ENCODE measurements at places on chromosomes 11 and 22.

- no peak for DNase-seq
These were observed 260.2 kb upstream of the ISX start for GRCh38 chr22:34805771-34806170.

GRCh38 chr11:69136471-69136870 lies 19.3 kb upstream of the SMIM38 start:
- no peak for DNase-seq

DNA sequence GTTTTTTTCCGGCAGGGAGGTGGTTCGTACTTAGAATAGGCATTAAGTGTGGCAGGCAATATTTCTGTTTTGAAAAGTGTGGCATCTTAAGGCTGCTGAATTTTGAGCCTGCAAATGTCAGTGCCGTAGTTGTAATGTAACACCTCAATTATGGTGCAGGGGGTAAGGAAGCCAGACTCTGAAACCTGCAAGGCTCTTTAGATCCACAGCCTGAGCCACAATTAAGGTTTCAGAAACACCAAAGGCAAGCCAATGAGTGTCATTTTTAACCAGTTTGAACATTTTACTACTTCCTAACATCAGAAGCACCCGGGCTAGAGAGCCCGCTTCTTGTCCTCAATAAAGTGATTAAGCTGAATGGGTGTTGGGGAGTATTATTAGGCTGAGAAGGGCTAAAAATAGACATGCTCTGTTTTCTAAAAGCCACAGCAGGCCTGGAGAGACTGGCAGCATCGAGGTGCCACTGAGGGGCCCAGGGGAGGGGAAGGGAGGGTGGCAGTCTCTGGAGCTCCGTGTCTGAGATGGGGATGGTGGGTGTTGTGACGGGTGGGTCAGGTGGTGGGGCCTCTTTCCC lies 113.4 kb downstream of the ZBTB16 start:
- DNase-seq: no peak

DNA sequence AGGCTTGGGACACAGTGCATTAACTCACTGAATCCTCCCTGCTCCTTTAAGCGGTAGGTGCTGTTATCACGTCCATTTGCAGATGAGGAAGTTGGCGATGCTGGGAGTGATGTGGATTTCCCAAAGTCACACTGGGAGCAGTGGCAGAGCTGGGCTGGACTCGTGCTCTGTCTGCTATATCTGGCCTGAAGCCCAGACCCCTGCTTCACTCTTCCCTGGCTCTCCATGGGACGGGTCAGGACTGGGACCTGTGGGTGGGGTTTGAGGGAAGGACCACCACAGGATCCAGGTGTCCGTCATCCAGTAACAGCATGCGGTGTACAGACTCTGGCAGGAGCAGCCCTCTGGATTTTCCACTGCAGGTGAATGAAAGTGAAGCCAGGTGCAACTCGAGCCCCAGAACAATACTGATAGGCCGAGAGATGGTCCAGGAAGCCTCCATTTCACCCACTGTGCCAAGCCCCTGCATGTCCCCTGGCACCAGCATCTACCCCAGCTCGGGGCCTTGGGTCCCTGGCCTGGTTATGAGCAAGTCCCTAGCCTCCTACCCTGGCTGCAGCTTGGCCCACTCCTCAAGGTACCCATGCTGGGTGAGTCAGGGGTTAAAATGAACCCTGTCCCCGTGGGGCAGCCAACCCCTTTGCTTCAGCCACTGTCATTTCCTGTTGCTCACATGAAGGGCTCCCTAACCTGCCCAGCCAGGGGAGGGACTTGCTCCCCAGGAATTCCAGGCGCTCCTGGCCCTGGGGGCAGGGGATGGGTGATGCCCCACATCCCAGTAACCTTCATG lies 4.2 kb downstream of the USP2 start:
- no peak for DNase-seq

- no peak for DNase-seq
These were observed 58.6 kb downstream of the BRD1 start for GRCh38 chr22:49768951-49769690.

- DNase-seq: peak; percentile 64
These were observed 5.6 kb upstream of the MUC6 start for GRCh38 chr11:1041936-1042608.

- DNase-seq: no peak
These were observed 842 bp downstream of the ARFGAP2 start for GRCh38 chr11:47175746-47176327.

- no peak for DNase-seq
These were observed 7.4 kb upstream of the VSIG10L2 start for GRCh38 chr11:125938418-125938817.

DNA sequence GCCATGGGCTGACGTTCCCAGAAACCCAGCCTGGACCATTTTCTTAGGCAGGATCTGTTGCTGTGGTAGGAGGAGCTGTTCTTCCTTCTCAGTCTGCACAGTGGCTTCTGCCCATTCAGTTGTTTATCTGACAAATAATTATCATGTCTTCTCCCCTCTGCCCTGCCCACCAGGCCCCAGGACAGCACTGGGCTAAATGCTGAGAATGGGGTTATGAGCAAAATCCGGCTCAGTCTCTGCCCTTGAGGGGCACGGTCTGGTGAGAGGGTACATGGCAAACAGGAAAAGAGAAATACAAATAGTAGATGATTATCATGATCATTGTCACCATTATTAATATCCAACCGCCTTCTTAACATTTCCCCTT lies 42.9 kb downstream of the C11orf96 start:
- DNase-seq: no peak

- DNase-seq: no peak
These were observed 53.0 kb downstream of the DDI1 start for GRCh38 chr11:104089481-104089880.

DNA sequence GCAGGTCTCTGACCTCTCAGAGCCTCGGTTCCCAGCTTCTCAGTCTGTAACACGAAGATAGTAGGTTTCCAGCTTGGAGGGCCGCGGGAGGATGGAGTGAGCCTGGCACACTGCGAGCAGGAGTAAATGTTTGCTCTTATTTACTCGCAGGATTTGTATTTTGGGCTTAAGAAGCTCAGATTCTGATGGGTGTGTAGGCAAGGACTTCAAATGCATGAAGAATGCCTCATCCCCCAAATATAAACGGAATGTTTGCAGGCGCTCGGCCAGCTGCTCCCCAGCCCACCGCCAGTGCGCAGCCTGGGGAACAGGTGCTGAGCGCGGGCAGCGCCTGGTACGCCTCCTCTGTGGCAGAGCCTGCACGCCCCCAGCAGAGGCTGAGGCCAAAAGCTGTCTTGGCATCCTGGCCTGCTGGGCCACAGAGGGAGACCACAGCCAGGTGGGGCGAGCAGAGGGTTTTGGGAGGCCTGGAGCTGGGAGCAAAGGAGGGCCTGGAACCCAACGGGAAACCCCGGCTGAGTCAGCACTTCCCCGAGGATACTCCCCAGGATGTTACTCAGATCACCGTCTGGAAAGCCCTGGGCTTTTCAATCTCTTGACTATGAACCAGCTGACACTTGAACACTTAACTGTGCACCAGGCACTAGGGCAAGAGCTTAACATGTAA lies 9.4 kb downstream of the EHD1 start:
- DNase-seq: no peak

DNA sequence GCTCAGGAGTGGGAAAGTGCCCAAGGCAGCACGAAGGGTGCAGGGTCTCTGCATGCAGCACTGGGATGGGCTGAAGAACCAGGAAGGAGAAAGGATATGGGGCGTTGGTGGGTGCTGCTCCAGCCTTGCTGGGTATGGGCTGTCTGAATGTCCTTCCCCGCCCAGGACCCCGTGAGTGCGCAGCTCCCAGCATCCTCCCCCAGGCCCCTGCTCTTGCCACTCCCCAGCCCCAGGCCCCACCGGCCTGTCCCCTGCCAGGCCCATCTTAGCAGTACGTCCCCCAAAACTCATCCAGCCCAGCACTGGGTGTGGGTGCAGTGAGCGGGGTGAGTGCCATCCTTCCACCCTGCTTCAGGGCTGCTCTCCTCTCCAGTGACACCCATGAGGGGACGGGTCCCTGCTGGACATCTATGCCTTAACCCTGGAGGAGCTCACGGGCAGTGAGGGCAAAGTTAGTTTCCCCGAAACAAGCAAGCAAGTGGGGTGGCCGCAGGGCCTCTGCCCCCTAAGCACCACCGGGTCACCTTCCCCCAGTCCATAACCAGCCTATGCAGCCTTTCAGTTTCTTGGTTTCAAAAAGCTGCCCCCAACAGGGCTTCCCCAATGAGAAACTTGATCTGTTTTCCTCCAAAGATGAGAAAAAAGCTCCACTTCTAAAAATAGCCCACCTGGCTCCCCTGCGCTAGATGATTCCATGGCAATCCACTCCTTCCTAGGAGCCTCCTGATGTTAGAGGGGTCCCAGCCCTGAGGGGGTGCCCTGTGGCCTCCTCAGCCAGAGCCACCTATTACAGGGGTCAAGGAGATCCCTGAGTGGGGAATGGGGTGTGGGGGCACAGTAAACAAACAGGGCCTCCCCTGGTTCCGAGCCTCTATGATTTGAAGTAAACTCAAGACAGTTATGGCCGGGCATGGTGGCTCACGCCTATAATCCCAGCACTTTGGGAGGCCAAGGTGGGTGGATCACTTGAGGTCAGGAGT lies 103.8 kb downstream of the MORC2 start:
- DNase-seq: no peak

DNA sequence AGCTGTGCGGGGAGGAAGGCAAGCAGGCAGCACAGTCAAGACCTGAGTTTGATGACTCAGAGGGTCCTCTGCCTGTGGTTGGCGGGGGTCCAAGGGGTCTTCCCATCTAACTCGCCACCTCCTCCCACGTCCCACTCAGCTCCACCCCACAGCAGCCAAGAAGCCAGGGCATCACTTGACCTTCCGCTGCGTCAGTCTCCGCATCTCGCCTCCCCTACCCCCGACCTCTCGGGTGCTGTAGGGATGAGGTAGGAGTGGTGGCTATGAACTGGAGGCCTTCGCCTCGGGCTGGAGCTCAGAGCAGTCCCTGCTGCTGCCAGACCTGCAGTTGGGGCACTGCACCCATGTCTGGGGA lies 90.6 kb downstream of the CDKN1C start:
- DNase-seq: no peak

- DNase-seq: no peak
These were observed 172.4 kb upstream of the C11orf87 start for GRCh38 chr11:109249597-109249996.

- no peak for DNase-seq
These were observed 71.7 kb downstream of the RAB38 start for GRCh38 chr11:88103337-88104206.

DNA sequence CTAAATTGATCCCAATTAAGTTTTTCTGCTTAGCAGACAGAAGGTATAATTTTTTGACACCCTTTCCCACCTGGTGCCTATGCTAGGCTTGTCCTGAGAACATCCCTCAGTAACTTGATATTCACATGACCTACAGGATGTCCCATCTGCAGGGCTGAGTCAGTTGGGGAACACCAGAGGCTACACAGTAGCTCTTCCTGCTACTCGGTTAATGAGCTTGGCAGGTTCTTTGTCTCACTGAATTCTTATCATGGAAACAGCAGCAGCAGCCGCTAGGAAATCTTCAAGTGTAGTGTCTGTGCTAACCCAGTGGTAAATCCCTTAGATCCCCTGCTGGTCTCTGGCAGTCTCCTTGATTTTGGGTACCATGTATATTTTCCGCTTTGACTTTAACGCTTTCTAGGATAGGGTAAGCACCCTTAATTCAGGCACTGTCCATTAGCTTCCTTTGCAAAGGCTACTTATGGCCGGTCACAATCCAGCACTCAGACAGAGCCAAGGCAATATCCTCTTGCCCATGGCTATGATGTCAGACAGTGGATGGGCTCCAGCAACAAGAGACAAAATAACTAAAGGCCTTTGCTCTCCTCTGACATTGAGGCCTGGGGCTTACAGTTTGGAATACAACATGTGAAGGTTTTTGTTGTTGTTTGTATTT lies 8.5 kb downstream of the MRPL16 start:
- no peak for DNase-seq

GRCh38 chr11:63670433-63671321 lies 499 bp downstream of the ATL3 start:
- peak; percentile 67 for DNase-seq

- peak; percentile 82 for DNase-seq
These were observed 12.1 kb downstream of the LRFN4 start for GRCh38 chr11:66868726-66869566.

DNA sequence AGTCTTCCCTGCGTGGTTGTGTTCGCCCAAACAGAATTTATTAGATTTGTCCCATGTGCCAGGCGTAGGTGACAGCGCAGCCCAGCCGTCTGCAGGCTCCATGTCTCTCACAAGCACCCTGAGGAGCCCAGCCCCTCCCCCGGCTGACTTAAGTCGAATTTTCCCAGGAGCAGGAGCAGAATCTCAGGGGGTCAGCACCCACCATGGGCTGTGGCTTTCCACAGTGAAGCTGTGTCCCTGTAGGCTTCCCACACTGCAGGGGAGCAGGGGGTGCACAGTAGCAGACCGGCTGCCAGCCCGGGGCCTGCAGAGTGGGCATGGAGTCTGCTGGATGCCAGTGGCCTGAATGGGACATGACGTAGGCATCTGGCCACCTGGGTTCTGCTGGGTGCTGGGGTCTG lies 16.0 kb downstream of the PARVG start:
- DNase-seq: no peak

DNA sequence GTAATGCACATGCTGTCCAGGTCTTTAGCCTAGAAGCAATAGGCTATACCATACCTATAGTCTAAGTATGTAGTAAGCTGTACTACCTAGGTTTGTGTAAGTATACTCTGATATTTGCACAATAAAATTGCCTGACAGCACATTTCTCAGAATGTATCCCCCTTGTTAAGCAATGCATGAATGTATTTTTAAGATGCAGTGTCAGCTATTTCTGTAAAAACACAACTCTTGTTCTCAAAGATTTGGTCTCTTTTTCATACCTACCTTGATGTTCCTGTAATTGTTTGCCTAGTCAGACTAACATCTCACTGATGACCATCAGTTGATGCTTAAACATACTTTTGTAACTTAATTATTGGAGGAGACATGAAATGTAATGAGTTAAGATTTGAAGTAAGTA lies 619.9 kb downstream of the CNTN5 start:
- no peak for DNase-seq

GRCh38 chr11:95132956-95133355 lies 43.3 kb downstream of the ENDOD1 start:
- peak; percentile 73 for DNase-seq

GRCh38 chr22:39925273-39925672 lies 24.4 kb downstream of the GRAP2 start:
- DNase-seq: no peak

- DNase-seq: no peak
These were observed 1463.9 kb downstream of the TBC1D22A start for GRCh38 chr22:48226026-48227013.

GRCh38 chr11:120775986-120776951 lies 247.6 kb upstream of the TBCEL start:
- DNase-seq: no peak

- no peak for DNase-seq
These were observed 82.8 kb upstream of the SNX19 start for GRCh38 chr11:130999086-130999485.
